ENCODE measurements at places on chromosomes 12 and 14.

- no peak for DNase-seq
Measured at GRCh38 chr12:78959556-78959955, 95.0 kb downstream of the SYT1 start.

DNA sequence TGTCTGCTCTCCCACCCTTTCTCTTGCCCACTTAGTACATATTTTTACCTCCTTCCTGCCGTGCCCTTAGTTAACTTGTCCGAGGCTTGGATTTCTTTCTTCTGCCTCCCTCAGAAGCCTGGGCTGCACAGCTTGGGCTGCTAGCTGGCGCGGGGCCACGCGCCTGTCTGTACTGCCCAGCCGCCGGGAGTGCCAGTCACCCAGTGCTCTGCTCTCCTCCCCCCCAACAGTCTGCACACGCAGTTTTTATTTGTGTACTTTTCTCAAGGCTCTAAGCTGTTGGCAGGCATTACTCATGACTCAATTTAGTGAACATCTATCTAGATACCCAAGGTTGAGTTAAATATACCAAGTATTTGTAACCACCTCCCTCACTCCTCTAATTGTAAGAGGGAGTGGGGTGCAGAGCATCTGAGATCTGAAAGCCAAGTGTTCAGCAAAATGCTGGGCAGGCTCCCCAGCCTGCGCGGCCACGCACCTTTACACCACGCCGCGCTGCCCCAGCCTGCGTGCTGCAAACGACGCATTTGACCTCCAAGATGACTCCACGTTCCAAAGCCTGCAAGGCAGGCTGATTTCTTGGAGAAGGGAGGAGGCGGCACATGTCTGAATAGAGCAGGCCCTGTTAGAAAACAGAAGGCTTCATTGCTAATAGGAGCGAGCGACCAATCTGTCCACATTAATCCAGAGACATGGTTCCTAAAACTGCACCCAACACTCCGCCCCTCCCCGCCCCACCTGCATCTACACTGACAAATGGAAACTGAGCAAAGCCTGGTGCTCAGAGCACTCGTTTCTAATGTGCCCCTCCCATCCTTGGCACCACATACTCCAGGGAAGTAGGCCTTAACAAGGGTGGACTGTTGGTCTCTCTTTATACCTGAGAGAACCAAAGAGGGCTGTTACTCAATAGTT is 18.2 kb upstream of the CACNA2D4 start:
- no peak for DNase-seq

- no peak for DNase-seq
Measured at GRCh38 chr12:51907856-51908425, 637 bp downstream of the ACVRL1 start.

- no peak for DNase-seq
Measured at GRCh38 chr12:66331814-66332213, 29.5 kb downstream of the HELB start.

DNA sequence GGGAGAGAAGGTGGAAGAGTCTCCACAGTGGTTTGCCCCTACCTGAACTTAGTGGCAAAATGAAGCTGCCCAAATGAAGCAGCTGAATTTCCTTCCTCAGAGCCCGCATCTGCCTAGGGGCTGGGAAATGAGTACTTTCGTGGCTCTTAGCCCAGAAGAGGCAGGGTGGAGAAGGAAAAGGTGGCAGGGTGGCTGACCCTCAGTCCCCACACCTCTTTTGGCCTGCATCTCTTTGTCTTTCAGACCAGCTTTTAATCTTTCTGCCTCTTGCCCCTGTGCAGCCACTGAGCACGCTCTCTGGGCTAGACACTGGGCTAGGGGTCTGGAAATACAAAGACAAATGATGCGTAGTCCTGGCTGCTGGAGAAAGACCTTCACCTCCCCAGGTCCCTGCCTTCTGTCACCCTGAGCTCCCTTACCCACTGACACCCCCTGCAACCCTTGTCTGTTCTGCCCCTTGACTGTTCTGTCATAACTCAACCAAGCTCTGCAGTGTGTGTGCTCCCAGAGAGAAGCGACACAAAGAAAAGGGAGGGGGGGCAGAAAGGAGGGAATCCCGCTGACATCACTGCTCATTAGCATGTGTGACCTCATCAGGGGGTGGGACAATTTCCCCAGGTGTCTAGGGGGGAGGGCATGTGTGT is 371 bp upstream of the REM2 start:
- DNase-seq, result peak; percentile 62

- DNase-seq, result no peak
Measured at GRCh38 chr14:78157494-78158437, 12.4 kb upstream of the NRXN3 start.

DNA sequence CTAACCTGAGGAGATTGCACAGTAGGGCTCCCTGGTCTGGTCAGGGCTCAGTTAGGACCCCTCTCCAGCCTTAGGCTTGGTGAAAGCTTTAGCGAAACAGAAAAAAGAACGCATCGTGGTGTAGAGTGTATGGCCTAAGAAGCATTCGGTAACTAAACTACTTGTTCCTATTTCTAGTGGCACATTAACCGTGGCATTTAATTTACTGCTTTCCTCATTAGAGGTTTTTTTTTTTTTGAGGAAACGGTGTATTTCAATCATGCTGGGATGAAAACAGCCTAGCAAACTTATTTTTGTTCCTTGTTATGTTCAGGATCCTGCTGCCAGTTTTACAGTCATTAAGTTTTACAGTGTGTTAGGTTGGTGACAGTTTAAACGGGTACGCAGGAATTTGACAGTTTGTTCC is 518 bp upstream of the OSBPL8 start:
- DNase-seq, result no peak

GRCh38 chr12:14845350-14845750 is 2.0 kb upstream of the ART4 start:
- peak; percentile 23 for DNase-seq

- DNase-seq, result no peak
Measured at GRCh38 chr14:101478796-101479410, 82.4 kb upstream of the DIO3 start.

DNA sequence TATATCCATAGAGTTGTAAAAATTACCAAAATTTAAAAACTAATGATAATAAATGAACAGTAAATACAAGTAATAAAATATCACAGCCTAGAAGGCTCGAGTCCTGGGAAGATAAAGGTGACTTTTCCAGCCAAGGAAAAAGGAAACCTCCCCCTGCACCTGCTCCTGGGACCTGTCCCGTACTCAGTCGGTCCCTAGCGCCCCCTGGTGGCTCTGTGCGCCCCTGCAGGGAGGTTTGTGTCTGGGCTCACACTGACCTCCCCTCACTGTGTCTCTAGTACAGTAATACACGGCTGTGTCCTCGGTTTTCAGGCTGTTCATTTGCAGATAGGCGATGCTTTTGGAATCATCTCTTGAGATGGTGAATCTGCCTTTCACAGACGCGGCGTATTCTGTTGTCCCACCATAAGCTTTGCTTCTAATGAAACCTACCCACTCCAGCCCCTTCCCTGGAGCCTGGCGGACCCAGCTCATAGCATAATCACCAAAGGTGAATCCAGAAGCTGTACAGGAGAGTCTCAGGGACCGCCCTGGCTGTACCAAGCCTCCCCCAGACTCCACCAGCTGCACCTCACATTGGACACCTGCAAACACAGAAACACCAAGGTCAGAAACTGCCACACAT is 1030.4 kb downstream of the TMEM121 start:
- no peak for DNase-seq

- no peak for DNase-seq
Measured at GRCh38 chr12:66048835-66049537, 81.6 kb downstream of the LLPH start.

GRCh38 chr12:106195621-106196027 is 52.2 kb downstream of the CKAP4 start:
- no peak for DNase-seq

- no peak for DNase-seq
Measured at GRCh38 chr12:131860472-131861260, 32.5 kb downstream of the MMP17 start.

DNA sequence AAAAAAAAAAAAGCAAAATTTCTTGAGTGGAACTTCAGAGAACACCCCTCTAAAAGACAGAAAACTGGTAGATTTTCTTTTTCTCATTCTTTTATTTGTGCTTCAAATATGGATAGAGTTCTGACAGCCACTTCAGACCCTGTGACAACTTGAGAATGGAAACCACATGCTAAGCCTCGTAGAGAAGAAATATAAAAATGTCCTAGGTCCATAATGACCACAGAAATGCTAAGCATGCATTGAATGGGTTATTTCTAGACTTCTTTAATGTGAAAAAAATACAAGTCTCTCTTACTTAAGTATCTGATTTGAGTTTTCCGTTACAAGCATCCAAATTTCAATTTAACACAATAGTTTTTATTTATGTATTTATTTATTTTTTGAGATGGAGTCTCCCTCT is 28.3 kb upstream of the DIO2 start:
- DNase-seq, result no peak

- no peak for DNase-seq
Measured at GRCh38 chr12:117421068-117421752, 59.8 kb upstream of the NOS1 start.

GRCh38 chr12:38813923-38814322 is 91.5 kb downstream of the CPNE8 start:
- no peak for DNase-seq

- DNase-seq, result no peak
Measured at GRCh38 chr14:25350802-25351201, 300.9 kb upstream of the STXBP6 start.

DNA sequence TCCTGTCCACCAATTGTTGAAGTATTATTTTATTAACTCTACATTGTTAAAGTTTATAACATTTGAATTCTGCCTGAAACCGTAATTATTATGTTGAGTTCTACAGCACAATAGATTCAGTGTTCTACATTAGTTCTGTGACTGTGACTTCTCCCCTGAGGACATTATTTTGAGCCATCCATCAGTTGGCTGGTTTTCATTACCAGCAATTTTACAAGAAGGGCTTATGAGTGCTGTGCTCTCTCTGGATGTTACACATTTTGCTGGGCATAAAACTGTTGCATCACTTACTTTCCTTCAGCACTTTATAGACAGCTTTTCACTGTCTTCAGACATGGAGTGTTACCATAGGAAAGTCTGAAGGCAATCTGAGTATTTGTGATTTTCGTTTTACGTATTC is 118.2 kb upstream of the KITLG start:
- no peak for DNase-seq
